ENCODE measurements at places on chromosomes 12 and 14.

- no peak for DNase-seq
Measured at GRCh38 chr14:82779301-82779700, 1245.6 kb upstream of the SEL1L start.

GRCh38 chr12:2054091-2055018 lies 1.6 kb downstream of the CACNA1C start:
- DNase-seq, result no peak

- no peak for DNase-seq
Measured at GRCh38 chr12:133236144-133236543, 467 bp upstream of the ANHX start.

DNA sequence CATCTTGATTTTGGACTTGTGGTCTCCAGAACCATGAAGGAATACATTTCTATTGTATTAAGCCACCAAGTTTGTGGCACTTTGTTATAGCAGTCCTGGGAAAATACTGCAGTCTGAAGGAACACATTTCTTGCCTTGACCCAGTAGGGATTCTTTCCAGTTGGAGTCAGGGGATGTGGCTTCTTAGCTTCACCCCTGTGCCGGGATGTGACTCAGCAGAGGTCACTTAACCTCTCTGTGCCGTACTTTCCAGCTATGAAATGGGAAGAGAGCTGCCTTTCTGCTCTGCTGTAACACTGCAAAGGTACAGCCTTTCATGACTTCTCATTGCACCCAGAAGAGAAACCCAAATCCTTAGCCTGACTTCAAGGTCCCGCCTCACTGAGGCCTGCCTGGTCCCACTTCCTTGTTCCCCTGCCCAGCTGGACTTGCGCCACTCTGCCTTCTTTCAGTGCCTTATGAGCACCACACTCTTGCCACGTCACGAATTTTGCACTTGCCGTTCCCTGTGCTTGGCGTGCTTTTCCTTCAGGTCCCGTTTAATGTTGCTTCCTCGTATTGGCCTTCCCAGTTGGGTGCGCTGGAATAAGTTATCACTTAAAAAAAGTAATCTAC lies 24.2 kb downstream of the CHST11 start:
- DNase-seq, result peak; percentile 86

- DNase-seq, result no peak
Measured at GRCh38 chr12:57146092-57146491, 1.3 kb downstream of the LRP1-AS start.

DNA sequence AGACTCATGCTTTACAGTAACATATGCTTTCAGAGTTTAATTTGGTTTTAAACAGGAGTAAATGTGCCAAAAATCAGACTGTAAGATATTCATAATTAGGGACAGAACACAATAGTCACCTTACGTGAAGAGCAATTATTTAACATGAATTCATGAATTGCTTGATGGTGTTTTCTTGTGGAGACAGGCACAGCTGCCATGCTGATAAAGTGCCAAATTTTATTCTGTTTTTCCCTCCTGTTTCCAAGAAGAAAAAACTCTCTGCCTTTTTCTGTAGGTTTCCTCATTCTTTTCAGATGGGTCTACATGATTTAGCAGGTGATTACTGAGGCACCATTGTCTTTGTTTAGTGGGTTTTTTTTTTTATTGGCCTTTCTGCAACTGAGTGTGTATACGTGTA lies 80.1 kb downstream of the C12orf42 start:
- no peak for DNase-seq

DNA sequence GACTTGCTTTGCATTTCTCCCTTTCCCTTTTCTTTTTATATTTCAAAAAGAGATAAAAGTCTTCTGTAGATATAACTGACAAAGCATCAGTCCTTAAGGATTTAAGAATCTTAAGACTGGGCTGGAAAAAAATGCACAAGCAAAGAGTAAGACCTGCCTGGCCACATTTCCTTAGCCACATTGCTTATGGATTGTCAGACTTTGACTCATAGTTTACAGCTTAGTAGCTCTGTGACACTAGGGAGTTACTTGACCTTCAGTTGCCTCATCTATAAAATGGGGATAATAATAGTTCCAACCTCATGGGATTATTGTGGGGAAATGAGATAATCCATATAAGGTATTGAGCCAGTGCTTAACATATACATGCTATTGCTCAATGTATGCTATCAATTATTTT lies 66.4 kb upstream of the STK38L start:
- peak; percentile 58 for DNase-seq

- no peak for DNase-seq
Measured at GRCh38 chr12:53551889-53552291, 44.6 kb upstream of the NPFF start.

Data from NB4 (cell line).